Upper lobe of right lung (tissue), 1 donor: ENCODE measurements at places on chromosomes 11 and 22. TPM values are rescaled to one million over a fixed set of nuclear protein-coding genes. Genes with fewer than 3 reads are reported as not detected.

The CRACR2B gene
- 34.3 TPM for total RNA-seq

The KCNC1 gene
- total RNA-seq, result not detected

DNA sequence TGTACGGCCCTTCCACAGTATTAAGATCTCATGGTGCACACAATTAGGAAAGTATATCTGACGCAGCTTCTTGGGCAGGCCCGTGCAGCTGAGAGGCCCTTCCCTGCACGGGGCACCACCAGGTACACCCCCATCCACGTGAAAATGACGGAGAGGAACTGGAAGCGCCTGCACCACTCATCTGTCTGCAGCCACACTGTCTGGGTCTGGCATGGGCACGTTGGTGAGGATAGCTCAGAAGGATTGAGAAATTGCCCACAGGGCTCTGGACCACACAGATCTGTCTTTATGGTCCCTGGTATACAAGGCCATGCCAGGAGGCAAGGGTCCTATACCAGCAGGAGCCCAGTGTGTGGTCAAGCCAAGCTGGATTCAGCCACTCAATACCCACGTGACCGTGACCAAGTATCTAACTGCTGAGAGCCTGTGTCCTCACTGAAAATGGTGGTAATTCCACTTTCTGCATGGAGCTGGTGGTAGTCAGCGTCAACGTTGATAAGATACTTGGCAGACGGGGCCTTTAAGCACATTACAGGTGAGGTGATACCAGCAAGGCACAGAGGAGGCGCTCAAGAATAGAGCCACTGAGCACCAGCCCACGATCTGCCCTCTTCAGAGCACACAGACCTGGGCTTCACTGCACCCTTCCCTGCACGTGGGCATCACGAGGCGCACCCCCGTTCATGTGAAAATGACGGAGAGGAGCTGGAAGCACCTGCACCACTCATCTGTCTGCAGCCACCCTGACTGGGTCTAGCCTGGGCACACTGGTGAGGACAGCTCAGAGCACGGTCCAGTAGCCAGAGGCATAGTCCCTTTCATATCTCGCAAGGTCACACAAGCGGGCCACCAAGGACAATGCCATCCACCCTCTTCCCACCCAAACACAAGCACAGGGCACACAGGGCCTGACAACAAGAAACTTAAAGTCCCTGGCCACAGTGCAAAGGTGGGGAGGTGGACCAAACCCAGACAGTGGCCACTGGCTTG, 28.4 kb downstream of the SHANK2 start:
- DNase-seq, result peak; percentile 46

DNA sequence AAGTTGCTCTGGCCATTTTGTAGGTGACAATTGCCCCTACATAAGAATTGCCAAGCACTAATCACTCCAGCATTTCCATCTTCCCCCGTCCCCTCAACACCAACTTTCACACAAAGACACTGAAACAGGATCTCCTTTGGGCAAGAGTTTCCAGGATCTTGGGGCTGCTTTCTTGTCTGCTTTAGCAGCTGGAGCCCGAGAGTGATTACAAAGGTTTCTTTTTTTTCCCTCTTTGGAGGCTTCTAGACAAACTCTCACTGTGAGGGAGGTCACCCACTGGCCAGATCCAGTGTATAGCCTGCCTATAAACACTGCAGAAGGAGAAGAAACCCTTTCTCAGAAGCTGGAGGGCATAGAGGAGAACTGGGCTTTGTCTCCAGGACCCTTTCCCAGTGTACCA, 92.5 kb downstream of the APIP start:
- DNase-seq, result no peak

DNA sequence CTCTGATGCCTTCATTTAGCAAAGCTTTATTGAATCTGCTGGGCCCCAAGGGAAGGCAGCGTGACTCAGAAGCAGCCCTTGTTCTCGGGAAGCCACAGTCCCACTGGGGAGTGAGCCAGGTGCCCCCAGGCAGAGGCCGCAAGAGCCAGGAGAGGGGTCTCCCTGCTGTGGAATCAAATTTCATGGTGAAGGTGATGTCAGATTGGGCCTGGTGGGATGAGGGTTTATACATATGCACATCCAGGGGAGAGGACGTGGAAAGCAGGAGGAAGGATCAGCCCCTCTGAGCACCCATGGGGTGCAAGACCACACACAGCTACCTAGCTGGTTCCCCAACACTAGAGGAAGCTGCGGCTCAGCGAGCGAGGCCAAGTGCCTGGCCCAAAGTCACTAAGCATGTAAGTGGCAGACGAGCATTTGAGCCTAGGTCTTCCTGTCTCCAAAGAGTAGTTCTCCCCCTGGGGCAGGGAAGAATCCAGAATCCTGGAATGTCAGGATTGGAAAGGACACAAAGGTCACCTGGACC, 2.0 kb downstream of the SYNGR1 start:
- DNase-seq, result no peak

GRCh38 chr11:46504817-46505613, 88.8 kb downstream of the AMBRA1 start:
- no peak for DNase-seq

DNA sequence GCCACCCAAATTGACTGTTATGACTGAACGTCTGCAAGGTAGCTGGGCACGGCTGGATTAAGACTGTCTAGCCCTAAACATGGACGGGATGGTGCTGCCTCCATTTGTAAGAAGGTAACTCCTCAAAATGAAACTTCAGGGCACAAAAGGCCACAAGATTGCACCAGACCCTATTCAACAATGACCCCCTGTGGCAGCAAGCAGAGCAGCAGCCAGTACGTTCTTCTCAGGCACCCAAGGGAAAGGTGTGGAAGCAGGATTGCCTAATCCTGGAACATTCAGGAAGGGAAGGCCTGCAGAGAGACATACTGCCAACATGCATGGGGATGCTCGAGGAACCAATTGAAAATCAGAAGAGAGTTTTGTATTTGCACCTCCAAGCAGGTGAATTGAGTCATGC, 4.5 kb upstream of the TBX10 start:
- DNase-seq, result no peak

The MEI1 gene
- 2.3 TPM for total RNA-seq

DNA sequence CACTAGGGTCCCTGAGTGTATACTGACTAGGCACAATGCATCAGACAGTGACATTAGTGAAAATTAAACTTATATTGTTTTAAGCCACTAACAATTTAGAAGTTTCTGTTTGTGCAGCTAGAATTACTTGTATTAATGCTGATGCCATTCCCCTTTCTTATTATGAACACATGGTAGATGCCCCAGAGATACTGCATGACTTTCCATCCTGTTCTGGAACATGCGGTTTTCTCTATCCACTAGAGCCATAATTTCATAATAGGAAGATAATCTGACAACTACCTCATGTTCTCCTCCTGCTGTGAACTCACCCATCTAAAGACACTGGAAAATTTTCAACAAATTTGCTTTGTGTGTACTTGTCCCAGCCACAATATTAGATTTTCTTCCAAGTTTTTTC, 1256.4 kb downstream of the FAM181B start:
- DNase-seq, result no peak

- DNase-seq, result peak; percentile 56
These were observed 83.7 kb downstream of the KCNQ1 start for GRCh38 chr11:2528301-2529050.

GRCh38 chr11:64924910-64925284, 408 bp downstream of the PPP2R5B start:
- DNase-seq, result no peak

- no peak for DNase-seq
These were observed 200.9 kb downstream of the AASDHPPT start for GRCh38 chr11:106278391-106278790.

- DNase-seq, result no peak
These were observed 2.4 kb downstream of the FADS1 start for GRCh38 chr11:61814247-61814957.

DNA sequence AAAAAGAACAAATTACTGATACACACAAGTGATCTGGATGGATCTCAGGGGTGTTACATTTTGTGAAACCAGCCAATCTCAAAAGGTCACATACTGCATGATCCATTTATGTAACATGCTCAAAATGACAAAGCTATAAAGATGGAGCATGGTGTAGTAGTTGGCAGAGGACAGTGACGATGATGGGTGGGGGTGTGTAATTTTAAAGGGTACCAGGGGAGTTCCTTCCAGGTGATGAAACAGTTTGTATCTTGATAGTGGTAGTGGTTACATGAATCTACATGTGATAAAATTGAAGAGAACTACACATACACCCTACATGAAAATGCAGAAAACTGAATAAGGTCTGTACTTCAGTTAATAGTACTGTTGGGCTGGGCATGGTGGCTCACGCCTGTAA, 17.1 kb downstream of the TMEM184B start:
- no peak for DNase-seq

- DNase-seq, result no peak
These were observed 54.2 kb upstream of the AMPD3 start for GRCh38 chr11:10400856-10401255.

DNA sequence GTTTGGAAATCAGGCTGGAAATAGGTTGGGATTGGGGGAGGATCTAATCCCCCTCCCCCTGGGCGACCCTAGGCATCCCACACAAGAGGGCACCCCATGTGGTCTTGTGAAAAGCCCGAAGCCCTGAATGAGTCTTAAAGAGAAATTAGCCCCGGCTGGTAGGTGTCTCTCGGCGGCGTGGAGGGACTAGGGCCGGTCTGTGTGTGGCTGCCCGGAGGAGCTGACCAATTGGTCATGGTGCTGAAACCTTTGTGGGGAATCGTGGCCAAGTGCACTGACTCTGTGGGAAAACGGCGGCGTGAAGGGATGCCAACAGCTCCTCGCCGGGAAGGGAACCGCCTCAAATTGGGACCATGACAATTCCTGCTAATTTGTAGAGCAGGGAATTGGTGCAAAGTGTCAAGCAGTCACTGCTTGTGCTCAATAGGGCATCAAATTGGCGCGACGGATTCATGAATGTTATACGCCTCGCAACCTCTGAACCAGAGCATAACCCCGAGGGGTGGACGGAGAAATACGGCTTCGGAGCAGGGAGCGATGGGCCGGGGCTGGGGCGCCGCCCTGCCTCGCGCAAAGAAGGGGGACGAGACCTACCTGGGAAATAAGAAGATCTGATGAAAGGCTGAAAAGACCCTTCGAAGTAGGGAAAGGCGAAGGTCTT, 1.5 kb downstream of the DBX1 start:
- no peak for DNase-seq

GRCh38 chr22:23531966-23532705, 48.0 kb downstream of the IGLL1 start:
- DNase-seq, result peak; percentile 39

DNA sequence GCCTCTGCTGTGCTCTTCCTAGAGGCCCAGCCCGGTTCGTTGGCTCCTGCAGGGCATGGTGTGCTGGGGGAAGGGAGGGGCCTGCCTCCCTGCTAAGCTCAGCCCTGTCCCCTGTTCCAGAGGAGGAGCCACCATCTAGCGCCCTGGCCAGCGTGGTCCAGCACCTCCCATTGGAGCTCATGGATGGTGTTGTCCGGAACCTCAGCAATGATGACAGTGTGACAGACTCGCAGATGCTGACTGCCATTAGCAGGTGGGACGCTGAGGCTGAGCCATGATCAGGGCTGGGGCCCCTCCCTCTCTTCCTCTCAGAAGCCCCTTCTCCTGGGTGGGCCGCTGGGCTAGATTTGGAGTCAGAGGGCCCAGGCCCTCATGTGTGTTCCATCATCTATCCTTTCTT, 9.1 kb downstream of the USP35 start:
- DNase-seq, result no peak

The ALX4 gene
- not detected for total RNA-seq

The INS gene
- total RNA-seq, result not detected

The BLID gene
- total RNA-seq, result not detected

DNA sequence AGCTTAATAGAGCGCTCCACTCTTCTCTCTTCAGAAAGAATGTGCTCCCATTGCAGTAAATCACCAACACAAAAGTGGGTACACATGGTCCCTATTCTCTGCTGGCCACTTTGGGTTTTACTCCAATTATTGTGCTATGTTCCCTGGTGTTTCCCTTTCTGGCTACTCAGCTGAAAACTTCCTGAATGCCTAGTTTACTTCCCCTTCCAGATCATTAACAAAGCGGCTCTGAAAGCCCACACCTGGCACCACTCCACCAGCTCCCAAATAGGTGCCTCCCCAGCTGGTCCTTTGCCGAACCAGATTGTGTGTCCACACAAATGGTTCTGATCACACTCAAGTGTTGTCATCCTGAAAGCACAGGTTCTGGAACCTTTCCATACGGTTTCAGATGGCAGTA, 443.7 kb downstream of the NTM start:
- no peak for DNase-seq

- no peak for DNase-seq
These were observed 126.2 kb downstream of the ATG16L2 start for GRCh38 chr11:72940417-72940816.

- DNase-seq, result no peak
These were observed 107.2 kb downstream of the TSPAN18 start for GRCh38 chr11:44833877-44834452.

GRCh38 chr11:38814670-38815069, 2216.6 kb upstream of the RAG2 start:
- no peak for DNase-seq

DNA sequence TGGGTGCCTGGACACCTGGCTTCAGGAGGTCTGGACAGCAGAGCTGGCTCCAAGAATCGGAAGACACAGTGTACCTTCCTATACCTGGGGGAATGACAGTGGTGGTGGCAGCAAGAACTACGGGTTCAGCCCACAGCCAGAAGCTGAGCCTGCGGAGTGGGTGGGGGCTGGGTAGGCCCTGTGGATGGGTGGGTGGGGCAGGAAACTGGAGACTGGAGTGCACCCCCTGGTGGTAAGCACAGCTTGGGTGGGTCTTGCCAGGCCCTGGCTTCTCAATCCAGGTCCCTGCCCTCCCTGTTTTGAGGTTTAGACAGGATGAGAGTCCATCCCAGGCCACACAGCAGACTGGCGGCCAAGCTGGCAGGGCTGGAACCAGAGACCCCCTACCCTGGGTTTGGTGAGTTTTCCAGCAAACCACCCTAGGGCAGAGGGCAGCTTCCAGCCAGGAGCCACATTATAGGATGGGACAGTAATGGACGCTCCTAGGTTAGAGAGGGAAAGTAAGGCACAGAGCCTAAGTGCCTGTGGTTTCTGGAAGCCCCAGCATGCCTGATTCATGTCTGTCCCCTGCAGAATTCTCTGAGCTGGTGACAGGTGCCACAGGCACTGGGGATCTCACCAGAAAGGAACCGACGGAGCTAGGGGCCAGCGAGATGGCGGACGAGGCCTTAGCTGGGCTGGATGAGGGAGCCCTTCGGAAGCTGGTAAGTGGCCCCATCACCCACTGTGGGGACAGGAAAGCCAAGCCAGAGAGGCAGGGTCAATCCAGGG, 1.7 kb downstream of the SMTN start:
- no peak for DNase-seq

DNA sequence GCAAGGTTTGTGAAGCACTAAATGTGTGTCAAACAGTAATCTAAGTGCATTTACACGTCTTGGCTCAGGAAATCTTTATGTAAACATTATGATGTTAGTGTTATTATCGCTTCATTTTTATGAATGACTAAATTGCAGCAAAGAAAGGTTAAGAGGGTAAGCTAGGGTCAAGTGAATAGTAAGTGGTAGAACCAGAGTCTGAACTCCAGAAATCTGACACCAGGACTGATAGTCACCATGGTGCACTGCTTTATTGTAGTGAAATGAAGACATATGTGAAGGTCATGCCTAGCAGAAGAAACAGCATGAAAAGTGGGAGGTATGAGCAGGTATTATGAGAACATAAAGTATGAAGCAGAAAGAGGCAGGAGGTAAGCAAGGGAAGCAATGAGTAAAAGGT, 368.7 kb upstream of the TENM4 start:
- DNase-seq, result no peak
